ENCODE measurements at places on chromosomes 2 and 18. TPM values are rescaled to one million over a fixed set of nuclear protein-coding genes. Genes with fewer than 3 reads are reported as not detected.

The PRKAG3 gene
- total RNA-seq = not detected

GRCh38 chr2:105005181-105005951 lies 32.5 kb upstream of the MRPS9 start:
- no peak for DNase-seq

DNA sequence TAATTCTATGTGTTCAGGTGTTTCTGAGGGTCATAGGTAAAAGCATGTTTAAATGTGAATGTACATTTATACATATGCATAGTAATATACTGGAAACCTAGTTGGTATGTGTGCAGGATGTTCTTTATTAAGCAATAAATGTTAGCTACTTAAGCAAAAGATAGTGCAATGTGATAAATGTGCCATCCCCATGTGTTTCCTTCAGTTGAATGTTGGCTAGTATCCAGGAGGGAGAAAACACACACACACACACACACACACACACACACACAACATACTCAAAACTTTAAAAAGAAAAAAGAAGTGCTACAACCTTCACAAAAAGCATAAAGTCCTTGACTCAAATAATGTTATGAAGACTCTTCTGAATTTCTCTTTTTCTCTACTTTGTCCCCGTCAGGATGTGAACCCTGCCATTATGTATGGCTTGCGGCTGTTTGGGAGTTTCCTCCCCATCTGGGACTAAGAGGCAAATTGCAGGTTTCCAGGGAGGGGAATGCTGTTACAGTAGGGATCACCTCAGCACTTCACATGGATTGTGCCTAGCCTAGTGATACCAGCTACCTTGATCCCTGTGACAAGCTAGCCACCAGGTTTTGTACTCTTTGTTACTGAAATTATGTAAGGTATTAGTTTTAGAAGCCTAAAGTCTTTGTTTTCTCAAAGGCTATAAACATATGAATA lies 82.6 kb downstream of the IKZF2 start:
- no peak for DNase-seq

DNA sequence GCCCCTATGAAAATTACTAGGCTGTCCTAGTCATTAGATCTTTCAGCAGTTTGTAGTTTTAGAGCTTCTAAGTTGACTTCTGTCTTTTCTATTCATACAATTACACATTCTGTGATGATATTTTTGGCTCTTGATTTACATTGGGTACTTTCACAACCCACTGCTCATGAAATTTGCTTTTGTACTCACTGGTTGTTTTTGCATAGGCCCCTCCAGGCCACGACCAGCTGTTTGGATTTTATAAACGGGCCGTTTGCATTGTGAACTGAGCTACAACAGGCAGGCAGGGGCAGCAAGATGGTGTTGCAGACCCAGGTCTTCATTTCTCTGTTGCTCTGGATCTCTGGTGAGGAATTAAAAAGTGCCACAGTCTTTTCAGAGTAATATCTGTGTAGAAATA lies 193.8 kb downstream of the RPIA start:
- no peak for DNase-seq

GRCh38 chr2:23280401-23280800 lies 104.6 kb upstream of the KLHL29 start:
- DNase-seq = peak; percentile 63

DNA sequence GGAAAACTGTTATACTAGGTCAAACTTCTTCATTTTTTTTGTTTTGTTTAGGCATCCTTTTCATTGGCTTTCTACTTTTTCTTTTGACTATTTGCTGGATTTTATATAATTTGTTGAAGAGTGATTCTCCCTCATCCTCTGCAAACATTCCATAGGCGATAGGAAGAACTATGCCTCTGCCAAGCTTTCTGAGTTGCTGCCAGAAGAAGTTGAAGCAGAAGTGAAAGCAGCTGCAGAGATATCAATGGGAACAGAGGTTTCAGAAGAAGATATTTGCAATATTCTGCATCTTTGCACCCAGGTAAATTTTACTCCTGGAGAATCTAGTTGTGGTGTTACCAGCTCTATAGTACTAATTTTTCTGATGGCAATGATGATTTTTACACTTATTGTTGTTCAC lies 25.4 kb downstream of the NOP58 start:
- no peak for DNase-seq

DNA sequence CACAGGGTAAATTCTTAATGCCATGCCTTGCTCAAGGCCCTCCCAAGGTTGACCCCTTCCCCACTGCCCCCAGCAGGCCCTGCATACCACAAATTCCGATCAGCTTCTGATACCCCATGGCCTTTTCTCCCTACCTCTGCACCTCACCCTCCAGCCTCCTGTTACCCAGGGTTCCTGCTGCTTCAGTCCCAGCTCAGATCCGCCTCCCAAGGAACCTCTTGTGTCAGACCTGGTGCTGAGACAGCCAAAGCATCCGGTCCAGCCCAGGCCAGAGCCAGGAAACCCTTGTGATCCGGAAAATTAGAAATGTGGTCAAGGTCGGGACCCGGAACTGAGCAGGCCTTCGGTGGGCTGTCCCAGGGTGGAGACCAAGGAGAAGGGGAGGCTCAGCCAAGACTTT lies 231.3 kb downstream of the BCL2 start:
- DNase-seq = no peak

The MC4R gene
- not detected for total RNA-seq

GRCh38 chr2:46909771-46910419 lies 5.7 kb downstream of the MCFD2 start:
- peak; percentile 98 for DNase-seq

DNA sequence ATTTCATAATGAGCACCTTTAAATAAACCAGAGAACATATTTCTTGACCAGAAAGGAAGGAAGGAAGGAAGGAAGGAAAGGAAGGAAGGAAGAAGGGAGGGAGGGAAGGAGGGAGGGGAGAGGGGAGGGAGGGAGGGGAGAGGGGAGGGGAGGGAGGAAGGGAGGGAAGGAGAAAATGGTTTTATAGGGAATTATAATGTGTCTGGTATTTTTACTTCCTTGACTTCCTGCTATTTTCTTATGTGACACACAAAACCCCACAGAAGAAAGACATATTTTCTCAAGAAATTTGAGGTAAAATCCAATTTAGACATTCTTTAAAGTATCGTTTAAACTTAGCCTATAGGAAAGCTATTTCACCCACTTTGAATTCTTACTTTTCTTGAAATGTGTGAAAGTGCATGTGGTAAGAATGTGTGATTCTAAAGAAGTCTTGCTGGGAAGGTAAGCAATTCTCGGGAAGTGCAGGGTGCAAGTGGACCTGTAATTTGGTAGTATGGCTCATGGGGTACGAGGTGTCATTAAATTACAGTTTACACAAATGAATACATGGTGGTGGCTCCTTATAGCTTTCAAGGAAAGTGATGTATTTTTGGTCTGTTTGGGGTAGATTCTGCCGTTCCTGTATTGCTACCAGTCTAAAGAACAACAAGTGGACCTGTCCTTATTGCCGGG lies 18.0 kb downstream of the RNF125 start:
- no peak for DNase-seq

The RSAD2 gene
- total RNA-seq = 157 TPM

DNA sequence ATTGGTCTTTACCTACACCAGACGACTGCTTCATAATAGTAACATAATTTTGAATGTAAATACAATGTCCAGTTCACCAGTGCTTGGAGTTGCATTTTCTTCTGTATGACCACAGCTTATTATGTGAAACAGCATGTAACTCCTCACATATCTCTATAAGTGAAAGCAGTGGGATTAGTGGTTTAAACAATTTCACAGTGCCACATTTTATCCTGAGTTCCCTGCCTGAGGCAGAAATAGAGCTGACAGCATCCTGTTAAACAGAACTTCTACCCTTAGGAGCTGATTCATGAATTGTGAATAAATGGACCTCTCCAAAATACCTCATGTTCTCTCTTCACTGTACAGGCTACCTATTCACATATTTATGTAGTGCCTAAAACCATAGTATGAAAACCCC lies 542.3 kb upstream of the VWC2L start:
- peak; percentile 67 for DNase-seq

The IER3IP1 gene
- 46.5 TPM for total RNA-seq

GRCh38 chr2:163778045-163778781 lies 42.4 kb upstream of the FIGN start:
- DNase-seq = peak; percentile 96

- DNase-seq = peak; percentile 75
Observed at GRCh38 chr2:33160191-33160590, 213.4 kb downstream of the LTBP1 start.

GRCh38 chr18:22591222-22591621 lies 173.5 kb upstream of the CTAGE1 start:
- DNase-seq = no peak

GRCh38 chr2:174004905-174005605 lies 39.9 kb upstream of the SP3 start:
- peak; percentile 81 for DNase-seq

The CERKL gene
- total RNA-seq = 2.2 TPM

DNA sequence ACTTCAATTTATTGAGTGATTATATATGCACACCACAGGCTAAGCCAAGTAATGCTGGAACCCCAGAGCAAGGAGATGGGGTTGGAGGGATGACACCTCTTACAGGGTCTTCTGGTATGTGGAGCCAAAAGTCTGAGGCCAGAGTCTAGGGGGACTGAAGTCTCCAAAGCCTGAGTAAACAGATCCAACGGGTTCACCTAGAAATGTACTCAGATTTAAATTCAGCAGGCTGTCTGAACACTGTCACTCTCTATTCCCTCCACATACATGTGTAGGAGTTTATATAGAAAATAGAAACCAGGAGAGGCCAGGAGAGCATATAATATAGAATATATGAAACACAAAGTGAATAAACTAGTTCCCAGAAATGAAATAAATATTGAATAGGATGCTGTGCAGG lies 76.1 kb downstream of the PPP1R1C start:
- DNase-seq = no peak

The MALL gene
- 42.0 TPM for total RNA-seq

DNA sequence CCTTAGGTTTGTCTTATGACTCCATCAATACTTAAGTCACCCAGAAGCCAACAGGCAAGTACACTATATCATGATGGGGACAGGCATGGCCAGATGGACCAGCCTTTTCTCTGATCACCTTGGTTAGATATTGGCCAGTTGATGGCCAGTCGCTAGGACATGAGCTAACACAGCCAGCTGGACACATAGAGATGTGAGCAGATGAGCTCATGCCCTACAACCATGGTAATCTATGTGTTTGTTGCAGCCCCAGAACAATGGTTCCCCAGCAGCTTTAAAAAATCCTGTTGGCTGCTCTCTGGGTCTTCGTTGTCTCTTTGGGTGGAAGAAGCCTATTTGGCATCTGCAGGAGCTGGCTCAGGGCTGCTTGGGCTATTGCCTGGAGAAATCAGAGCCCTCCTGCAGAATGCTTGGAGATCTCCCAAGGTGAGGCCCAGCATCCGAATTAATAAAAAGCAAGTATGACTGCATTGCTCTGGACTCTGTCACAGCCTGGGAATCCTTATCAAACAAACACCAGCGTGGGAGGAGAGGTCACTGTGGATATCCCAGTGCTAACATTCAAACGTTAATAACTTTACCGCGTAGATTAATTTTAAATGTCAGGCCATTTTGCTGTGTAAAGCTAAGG lies 62.3 kb upstream of the KLHL29 start:
- DNase-seq = no peak

- DNase-seq = no peak
Observed at GRCh38 chr2:128396946-128397345, 78.3 kb upstream of the HS6ST1 start.

The RND3 gene
- total RNA-seq = 187 TPM

GRCh38 chr2:197092431-197092830 lies 165.9 kb upstream of the PGAP1 start:
- no peak for DNase-seq

DNA sequence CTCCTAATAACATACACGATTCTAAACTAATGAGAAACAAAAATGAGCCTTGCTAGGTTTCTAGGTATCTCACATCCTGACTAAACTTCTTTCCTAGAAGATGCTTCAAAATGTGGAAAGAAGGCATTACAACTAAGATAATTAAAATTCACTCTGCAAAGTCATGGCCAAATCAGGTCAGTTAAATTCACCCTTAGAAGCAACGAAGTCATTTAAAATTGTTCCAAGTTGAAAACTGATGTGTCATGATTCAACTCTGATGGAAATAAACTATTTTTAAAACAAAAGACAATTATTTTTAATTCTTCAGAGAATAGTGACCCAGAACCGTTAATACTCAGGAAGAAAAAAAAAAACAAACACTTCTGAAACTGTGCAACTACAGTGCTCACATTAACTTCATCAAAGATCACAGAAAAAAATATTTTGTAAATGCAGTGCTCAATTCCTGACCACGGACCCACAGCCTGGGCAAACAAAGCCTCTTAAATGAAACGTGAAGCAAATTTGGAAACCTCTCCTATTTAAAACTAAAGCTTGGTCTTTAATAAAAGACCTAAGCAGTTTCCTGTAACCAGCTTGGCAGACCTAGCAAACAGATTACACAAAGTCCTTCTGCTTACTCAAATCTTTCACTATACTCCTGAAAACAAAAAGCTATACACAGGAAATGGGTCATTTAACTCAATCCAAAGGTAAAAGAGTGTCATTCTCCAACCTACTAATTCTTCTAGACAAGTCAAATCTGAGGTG lies 39.0 kb downstream of the CHN1 start:
- peak; percentile 38 for DNase-seq

The ITGB6 gene
- 1.6 TPM for total RNA-seq

- no peak for DNase-seq
Observed at GRCh38 chr2:201186982-201187381, 4.0 kb downstream of the CASP10 start.

GRCh38 chr2:197889041-197889440 lies 84.6 kb downstream of the PLCL1 start:
- DNase-seq = no peak

The ALPG gene
- total RNA-seq = not detected

DNA sequence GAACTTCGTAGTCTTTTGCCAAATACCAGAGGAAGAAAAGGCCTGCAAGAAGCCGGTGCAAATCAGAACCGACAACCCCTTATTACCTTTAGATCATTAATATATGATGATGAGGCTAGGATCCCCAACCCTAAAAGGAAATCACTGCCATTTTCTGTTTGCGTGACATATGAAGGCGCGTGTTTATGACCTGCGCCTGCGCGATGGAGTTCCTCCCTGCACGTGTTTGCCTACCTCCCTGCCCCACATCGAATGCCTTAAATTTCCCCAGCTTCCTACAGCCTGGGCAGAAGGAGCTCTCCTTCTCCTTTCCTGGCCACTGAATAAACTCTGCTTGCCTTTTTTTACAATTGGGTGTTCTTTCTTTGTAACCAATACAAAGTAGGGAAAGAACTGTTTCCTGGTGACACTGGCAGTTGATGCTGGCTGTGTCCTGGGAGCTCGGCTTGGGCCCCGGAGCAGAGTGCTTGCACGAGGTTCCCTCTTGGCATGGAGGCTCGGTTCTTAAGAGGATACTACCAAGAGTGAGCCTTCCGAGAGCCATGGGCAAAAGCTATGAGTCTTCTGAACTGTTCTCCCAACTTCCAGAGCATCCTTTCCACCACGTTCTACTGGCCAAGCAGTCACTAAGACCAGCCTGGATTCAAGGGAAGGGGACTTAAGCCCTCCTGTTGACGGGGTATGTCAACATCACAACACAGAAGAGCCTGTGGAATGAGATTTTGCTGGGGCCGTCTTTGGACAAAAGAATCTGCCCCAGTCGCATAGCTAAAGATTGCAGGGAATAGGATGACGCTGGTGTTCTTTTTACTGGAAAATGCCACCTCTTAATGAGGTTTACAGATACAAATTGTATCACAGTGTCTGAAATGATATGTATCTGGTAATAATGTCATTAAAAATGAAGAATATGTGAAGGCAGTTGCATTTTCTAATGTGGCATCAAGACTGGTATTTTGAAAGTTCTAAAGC lies 179.8 kb downstream of the SH3BP4 start:
- DNase-seq = no peak

- no peak for DNase-seq
Observed at GRCh38 chr2:208024091-208024490, 1.2 kb downstream of the PLEKHM3 start.

Measured in M059J (cell line).